ENCODE measurements at places on chromosomes 7 and 10. TPM values are rescaled to one million over a fixed set of nuclear protein-coding genes. Genes with fewer than 3 reads are reported as not detected.

GRCh38 chr10:115052226-115052625, 40.9 kb upstream of the ATRNL1 start:
- H3K4me3 ChIP-seq = no peak overlapping the region
- no peaks in the 10 kb centered on the region for H3K36me3 ChIP-seq
- H3K27ac ChIP-seq = no peak overlapping the region

- peak; percentile 4 for DNase-seq
- H3K4me1 ChIP-seq = no peaks in the 10 kb centered on the region
- H3K27me3 ChIP-seq = no peaks in the 10 kb centered on the region
- H3K36me3 ChIP-seq = no peaks in the 10 kb centered on the region
- H3K27ac ChIP-seq = no peak overlapping the region
Measured at GRCh38 chr7:159328096-159328495, 183.4 kb upstream of the VIPR2 start.

DNA sequence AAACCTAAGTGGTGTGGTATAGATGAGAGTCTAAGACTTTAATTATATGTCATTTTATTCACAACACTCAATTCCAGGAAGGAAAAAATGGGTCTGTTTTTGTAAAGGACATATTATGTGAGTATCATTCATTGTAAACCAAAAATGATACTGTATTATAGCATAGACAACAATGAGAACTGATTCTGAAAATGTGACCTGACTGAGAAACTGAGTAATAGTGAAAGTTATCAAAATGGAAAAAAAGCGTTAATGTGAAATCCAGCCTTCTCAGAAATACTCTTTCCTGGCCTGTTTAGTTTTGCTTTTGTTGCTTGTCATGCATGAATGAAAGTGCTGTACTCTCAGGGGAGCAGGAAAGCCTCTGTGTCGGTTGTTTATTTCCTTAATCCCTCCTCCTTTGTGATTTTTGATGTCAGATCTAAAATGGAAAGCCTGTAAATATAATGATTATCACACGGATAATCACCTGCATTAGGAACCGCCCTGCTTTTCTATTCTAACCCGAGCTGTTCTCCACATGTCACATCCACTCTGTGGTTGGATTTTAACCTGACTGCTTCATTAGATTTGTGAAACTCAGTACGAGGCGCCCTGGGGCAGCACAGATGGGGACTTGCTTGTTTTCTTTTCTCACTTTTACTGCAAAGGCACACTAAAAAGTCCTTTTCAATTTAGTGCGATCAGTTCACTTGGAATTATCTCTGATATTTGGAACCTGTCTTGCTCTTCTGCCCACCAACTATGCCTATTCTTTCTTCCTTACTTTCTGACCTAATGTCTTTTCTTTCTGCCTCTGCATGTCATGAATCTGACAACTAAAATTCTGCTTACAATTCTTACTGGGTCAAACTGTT, 240.9 kb upstream of the KAT6B start:
- no peak overlapping the region for H3K4me3 ChIP-seq
- H3K27me3 ChIP-seq = no peaks in the 10 kb centered on the region
- no peak overlapping the region for H3K27ac ChIP-seq
- no peak for DNase-seq
- H3K36me3 ChIP-seq = no peaks in the 10 kb centered on the region

- H3K27me3 ChIP-seq = no peaks in the 10 kb centered on the region
- no peak for DNase-seq
- H3K27ac ChIP-seq = no peak overlapping the region
Measured at GRCh38 chr7:84058311-84059076, 136.1 kb downstream of the SEMA3A start.

DNA sequence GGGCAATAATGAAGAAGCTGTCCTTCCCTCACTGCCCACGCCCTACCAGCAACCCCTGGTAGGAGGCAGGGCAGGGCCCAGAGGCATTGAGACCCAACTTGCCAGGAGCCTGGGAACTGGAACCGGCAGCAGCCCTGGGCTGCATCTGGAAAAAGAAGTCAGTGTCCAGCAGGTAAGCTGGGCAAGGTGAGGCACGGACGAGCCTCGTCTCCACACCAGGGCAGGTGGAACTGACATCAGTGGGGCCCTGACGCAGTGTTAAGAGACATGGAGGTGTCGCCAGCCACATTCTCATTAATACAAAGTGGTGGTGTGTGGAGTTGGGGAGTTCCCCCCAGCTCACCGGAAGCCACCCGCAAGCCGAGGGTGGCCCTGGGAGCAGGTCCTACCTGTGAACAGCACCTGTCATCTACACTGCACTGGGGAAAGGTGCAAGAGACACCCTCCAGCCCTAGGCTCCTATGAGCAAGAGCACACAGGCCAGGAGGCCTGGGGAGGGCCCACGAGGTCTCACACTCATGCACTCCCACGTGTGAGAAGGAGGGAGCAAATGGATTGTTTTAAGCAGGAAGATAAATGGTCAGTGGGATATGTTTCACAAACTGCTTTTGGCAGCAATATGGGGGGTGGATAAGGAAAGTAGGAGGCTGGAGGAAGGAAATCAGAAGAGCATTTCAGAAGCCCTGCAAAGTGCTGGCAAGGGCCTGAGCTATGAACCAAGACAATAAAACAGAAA, 53.6 kb downstream of the COBL start:
- peaks cover 19% of the 10 kb centered on the region for H3K4me1 ChIP-seq
- DNase-seq = no peak
- no peaks in the 10 kb centered on the region for H3K36me3 ChIP-seq
- H3K4me3 ChIP-seq = no peak overlapping the region

DNA sequence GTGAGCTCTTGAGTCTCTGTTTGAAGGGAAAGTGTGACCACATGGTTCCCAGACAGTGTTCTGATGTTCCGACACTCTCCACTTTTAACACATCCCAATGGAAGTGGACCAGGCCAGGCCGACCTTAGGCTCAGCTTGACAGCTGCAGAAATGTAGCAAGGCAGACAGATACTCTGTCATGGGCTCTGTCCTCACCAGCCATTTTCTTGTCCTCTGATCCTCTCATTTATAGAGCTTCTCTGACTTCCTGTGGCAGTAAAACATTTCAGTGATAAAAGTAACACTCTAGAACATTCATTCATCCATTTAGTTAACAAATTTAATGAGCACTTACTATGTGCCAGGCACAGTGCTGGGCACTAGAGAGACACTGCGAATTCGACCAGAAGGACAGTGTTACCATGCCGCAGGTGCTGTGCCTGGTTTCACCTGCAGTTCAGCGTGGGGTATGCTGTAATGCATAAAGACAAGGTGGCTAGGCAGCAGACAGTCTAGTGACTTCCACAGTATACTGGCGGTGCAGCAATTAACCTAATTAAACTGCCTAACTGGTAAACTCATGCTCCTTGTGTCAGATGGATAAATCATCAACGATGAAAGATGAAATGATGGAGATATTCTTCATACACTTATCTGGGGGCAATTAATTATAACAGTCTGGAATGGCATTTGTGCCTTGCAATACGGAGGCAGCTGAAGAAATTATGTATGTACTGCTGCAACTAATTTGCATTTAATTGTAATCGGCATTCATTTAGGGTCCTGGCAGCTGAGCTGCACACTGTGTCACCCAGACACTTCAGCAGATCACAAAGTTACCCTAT, 188.1 kb downstream of the NRP1 start:
- no peak overlapping the region for H3K27ac ChIP-seq
- DNase-seq = no peak
- H3K27me3 ChIP-seq = no peaks in the 10 kb centered on the region
- H3K4me1 ChIP-seq = peaks cover 22% of the 10 kb centered on the region

GRCh38 chr10:45378914-45379726, 5.1 kb downstream of the ALOX5 start:
- H3K27me3 ChIP-seq = peaks cover 4% of the 10 kb centered on the region
- no peak overlapping the region for H3K4me3 ChIP-seq
- no peaks in the 10 kb centered on the region for H3K36me3 ChIP-seq
- peaks cover 26% of the 10 kb centered on the region for H3K4me1 ChIP-seq
- DNase-seq = no peak
- no peak overlapping the region for H3K27ac ChIP-seq

CYP17A1 gene
- 4.0 TPM for total RNA-seq

FRMD4A gene
- total RNA-seq = 0.20 TPM

Data from HCT116 (cell line).